HFF-Myc (cell line): ENCODE measurements at places on chromosomes 7 and 10.

- no peak for DNase-seq
These were observed 1.5 kb downstream of the PVRIG start for GRCh38 chr7:100221231-100221718.

DNA sequence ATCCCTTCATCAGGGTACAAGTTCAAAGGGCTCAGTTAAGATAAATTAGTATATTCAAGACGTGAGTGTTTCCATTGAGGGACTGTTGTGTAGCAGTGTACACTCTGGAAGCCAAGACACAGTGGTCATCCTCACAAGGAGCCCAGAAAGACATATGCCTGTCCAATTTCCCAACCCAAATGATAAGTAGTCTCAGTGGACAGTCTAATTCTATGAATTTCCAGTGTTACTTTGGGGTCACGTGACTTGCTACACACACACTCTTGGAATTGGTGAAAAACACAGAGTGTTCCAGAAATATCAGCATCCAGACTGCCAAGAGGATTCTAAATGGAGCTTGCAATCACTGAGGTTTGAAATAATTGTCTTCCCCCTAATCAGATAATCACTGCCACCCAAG, 365.1 kb downstream of the WDR11 start:
- no peak for DNase-seq

DNA sequence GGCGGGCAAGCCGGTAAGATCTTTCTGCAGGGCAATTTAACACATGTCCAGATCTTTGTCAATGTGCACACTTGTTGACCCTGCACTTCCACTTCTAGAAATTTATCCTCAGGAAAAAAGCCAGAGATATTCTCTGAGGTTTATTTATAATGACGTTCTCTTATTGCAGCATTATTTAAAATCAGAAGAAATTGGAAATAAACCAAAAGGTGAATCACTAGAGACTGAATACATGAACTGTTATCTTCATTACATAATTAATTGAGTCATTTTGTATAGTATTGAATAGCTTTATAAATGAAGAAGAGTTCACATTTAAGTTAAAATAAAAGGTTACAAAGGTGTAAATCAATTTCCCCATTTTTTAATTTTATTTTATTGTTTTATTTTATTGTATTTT, 16.3 kb upstream of the SAR1A start:
- no peak for DNase-seq

- peak; percentile 79 for DNase-seq
These were observed 167.0 kb downstream of the FANK1 start for GRCh38 chr10:126063353-126063791.

GRCh38 chr7:147483634-147484292, 1106.8 kb upstream of the C7orf33 start:
- no peak for DNase-seq

DNA sequence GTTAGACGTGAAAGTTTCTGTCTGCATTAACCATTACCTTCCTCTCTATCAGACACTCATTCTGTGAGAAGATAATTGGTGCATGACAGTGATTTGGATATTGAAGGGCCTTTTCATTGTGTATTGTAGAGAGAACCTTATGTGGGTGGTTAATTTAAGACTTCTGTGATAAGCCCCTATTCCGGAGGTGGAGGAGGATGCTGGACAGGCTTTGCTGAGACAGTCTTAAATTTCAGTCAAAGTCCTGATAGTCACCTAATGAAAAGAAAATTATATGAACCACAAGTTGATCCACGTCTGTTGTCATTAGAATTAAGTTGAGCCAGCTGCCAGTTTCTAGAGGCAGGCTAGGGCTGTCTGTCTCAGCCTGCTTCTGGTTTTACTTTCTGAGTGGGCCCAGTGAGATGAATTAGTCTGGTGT, 62.9 kb downstream of the CELF2 start:
- no peak for DNase-seq
